ENCODE measurements at places on chromosomes 7 and 10. TPM values are rescaled to one million over a fixed set of nuclear protein-coding genes. Genes with fewer than 3 reads are reported as not detected.
A peak's percentile ranks its signal among the peaks of the same experiment; 100 is the strongest.

PDZD8 gene
- total RNA-seq = 27.5 TPM

GFRA1 gene
- total RNA-seq = 0.03 TPM

DNA sequence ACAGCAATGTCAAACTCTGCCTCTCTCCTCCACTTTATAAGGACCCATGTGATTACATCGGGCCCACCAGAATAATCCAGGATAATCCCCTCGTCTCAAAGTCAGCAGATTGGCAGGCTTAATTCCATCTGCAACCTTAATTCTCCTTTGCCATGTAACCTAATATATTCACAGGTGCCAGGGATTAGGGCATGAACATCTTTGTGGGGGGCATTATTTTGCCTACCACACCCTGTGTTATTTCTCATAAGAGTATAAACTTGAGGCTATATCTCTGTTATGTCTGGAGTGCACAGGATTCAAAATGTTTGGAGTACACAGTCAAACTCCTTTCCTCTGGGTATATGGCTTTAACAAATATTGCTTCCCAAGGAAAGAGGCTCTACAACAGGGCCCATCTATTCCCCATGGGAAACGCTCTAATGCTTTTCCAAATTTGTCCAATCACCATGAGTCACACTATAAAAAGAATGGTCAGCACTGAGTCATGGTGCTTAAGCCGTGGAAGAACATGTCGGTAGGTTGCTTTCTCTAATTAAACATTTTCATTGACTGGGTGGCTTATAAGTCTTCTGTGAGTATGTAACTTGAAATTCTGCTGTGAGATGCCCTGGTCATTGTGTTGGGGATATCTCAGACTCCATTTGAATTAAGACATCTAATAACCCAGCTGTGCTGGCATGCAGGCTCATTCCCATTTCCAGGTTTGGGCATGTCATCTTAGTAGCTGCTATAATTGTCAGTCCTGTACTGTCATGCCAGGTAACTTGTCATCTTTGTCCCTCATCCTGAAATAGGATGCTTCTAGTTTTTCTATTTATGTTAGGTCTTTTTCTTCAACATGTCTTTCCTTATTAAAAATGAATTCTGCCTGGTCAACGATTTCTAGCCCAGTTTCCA lies 11.5 kb upstream of the AKR1B10 start:
- DNase-seq = no peak

ADCY1 gene
- 0.20 TPM for total RNA-seq

GRCh38 chr10:30160271-30160982 lies 101.0 kb upstream of the JCAD start:
- DNase-seq = no peak

DNA sequence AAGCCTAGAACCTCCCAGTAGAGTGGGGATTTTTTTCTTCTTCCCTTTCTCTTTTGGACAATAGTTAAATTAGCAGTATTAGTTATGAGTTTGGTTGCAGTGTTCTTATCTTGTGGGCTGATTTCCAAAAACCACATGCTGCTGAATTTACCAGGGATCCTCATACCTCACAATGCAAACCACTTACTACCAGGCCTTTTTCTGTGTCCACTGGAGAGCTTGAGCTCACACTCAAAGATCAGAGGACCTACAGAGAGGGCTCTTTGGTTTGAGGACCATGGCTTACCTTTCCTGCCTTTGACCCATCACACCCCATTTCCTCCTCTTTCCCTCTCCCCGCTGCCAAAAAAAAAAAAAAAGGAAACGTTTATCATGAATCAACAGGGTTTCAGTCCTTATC lies 5.4 kb downstream of the OPN1SW start:
- DNase-seq = no peak

GRCh38 chr10:11403116-11403515 lies 208.3 kb downstream of the USP6NL start:
- DNase-seq = peak; percentile 61

GRCh38 chr10:12699258-12699700 lies 302.2 kb downstream of the CCDC3 start:
- no peak for DNase-seq

Measured in activated T-cell treated with anti-CD3 and anti-CD28 coated beads, Interleukin-2, amount 50 U/mL, for 4 hours (primary cell).